ENCODE measurements at places on chromosomes 2 and 18. TPM values are rescaled to one million over a fixed set of nuclear protein-coding genes. Genes with fewer than 3 reads are reported as not detected.
A peak's percentile ranks its signal among the peaks of the same experiment; 100 is the strongest.

- peaks cover 3% of the 10 kb centered on the region for H3K36me3 ChIP-seq
- no peak overlapping the region for H3K4me3 ChIP-seq
- H3K27ac ChIP-seq = no peak overlapping the region
- DNase-seq = no peak
- H3K4me1 ChIP-seq = peaks cover 58% of the 10 kb centered on the region
- H3K27me3 ChIP-seq = no peaks in the 10 kb centered on the region
Observed at GRCh38 chr2:160415991-160416390, 77.6 kb downstream of the RBMS1 start.

DNA sequence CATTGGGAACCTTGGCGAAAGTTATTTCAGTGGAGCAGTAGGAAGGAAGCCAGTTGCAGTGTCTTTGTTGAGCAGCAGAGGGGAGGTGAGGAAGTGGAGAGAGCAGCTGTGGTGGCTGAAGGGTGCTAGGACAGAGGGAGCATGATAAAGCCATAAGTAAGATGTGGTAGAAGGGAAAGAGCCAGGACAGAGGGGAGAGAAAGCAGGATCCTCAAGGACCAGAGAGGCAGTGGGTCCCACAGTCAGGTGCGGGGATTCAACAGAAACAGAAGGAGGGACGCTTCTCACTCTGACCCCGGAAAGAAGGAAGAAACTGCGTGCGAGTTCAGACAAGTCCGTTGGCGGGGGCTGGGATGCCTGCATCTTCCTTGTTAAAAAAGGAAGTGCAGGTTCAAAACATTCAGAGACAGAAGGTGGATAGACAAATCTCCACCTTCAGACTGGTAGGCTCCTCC lies at the start of gene CXCR2:
TSS of gene CXCR2 (plus strand) at position 403 of the 455 bp plus-strand sequence. CDS start 8,774 bp downstream, outside the sequence.
- H3K4me3 ChIP-seq = peak within 1 kb of the TSS; percentile 61
- peaks cover 15% of the 10 kb centered on the region for H3K27me3 ChIP-seq
- H3K27ac ChIP-seq = no peak within 1 kb of the TSS

GRCh38 chr2:1874101-1874865 lies 130.0 kb upstream of the PXDN start:
- H3K27me3 ChIP-seq = peaks cover 11% of the 10 kb centered on the region
- no peak overlapping the region for H3K4me3 ChIP-seq
- H3K27ac ChIP-seq = no peak overlapping the region
- H3K4me1 ChIP-seq = no peaks in the 10 kb centered on the region
- no peaks in the 10 kb centered on the region for H3K36me3 ChIP-seq
- no peak for DNase-seq

DNA sequence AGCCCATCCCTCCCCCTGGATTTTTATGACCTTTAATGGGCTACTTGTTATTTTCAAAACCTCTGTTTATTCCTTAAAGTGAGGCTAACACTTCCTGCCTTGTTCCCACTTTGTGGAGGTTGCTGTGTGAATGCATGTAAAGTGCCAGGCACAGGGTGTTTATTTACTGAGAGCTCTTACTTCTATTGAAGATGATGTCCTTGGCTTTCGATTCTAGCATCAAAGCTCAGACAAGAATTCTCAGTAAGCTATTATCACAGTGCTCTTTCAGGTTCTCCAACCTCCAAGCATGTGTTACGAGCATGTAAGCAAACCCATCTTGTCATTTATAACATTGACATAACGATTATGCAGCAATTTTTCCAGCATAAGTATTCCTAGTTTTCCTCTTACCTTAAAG lies 44.2 kb downstream of the DPYSL5 start:
- no peaks in the 10 kb centered on the region for H3K36me3 ChIP-seq
- no peak overlapping the region for H3K27ac ChIP-seq
- DNase-seq = no peak
- peaks cover 2% of the 10 kb centered on the region for H3K27me3 ChIP-seq
- no peaks in the 10 kb centered on the region for H3K4me1 ChIP-seq

GRCh38 chr2:96097951-96098823 lies 18.2 kb downstream of the ADRA2B start:
- H3K27ac ChIP-seq = no peak overlapping the region
- H3K27me3 ChIP-seq = peaks cover 2% of the 10 kb centered on the region
- no peak overlapping the region for H3K4me3 ChIP-seq
- DNase-seq = peak; percentile 18

DNA sequence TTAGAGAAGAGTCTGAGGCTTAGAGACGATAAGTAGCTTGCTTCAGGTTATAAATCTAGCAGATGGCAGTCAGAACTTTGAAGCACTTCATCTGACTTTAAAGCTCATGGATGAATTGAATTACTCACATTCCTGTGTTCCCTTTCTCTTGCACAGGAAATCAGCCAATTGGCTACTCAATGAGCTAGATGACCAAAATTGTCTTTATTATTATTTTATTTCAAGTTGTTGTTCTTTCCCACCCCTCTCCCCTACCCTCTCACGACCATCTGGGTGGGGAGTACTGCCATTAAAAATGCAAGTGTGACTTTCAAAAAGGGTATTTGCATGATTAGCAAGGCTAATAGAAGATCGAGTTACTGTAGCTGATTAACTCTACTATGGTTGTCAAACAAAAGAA lies 491.1 kb downstream of the NR4A2 start:
- DNase-seq = no peak
- no peaks in the 10 kb centered on the region for H3K36me3 ChIP-seq
- H3K27ac ChIP-seq = no peak overlapping the region

DNA sequence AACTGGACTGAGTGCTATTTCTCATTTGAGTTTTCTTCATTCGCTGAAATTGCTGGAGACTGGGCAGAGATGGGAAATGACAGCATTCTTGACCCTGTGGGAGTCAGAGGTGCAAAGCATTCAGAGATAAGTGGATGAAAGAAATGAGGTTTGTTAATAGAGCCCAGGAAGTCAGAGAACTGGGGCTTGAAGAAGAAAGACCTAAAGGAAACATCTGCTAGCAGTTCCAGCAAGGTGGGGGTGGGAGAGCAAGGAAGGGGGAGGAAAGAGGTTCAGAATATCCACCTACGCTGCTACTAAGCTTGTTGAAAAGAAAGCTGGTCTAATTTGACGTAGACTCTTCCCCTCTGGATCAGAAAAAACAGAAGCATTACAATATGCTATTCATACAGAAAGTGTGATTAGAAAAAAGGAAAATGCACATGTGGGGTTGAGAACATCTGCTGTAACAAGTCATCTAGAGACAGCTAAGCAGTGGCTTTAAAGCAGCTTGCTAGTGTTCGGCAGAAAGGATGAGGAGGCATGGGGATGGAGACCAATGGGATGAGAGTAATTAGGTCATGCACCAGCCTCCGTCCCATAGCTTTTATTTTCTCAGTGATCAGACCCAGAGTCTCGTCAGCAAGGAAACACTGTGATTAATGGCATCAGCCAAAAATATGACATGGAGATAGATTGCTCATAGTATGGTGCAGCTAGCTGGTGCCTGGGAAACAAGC lies 29.7 kb downstream of the NAB1 start:
- H3K4me3 ChIP-seq = no peak overlapping the region
- H3K27ac ChIP-seq = peak overlapping the region; percentile 77
- H3K4me1 ChIP-seq = peaks cover 44% of the 10 kb centered on the region
- DNase-seq = no peak
- peaks cover 24% of the 10 kb centered on the region for H3K36me3 ChIP-seq

Gene SERPINB10
- not detected for polyA plus RNA-seq
